ENCODE measurements at places on chromosomes 7 and 10.

- DNase-seq: no peak
Measured at GRCh38 chr7:39406467-39406866, 159.7 kb upstream of the YAE1 start.

DNA sequence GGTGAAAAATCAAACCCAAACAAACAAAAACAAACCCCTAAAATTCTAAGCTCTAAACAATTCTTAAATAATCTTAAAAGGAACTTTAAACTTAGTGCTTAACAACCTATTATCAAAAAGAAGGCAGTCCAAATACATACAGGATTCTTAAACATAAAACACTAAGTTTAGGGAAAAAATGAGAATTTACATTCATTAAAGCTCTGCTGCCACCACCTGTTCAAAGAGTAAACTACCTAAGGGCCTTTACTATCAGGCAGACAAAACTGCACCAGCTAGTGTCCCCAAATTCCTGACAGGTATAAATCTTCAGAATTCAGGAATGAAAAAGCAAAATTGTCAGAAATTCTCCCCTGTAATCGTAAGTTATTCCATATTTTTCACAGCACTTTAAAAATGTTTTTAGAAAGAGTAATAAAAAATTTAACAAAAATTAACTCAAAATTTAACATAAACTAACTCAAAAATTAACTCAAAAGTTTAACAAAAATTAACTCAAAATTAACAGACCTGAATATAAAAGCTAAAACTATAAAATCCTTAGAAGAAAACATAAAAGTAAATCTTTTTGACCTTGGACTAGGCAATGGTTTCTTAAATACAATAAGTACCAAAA is 55.1 kb downstream of the PDZD8 start:
- DNase-seq: peak; percentile 6

- DNase-seq: no peak
Measured at GRCh38 chr7:159005618-159006017, 139.0 kb downstream of the VIPR2 start.

GRCh38 chr7:69184339-69184738 is 413.9 kb upstream of the AUTS2 start:
- DNase-seq: no peak

DNA sequence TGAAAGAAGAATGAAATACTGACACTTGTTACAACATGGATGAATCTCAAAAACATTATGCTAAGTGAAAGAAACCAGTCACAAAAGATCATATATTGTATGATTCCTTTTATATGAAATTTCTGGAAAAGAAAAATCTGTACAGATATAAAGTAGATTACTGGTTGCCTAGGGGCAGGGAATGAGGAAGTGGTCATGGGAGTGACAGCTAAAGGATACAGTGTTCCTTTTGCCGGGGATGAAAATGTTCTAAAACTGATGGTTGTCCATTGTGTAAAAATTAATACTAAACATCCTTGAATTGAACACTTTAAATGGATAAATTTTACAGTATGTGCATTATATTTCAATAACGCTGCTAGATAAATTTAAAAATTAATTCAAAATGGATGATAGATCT is 25.1 kb downstream of the ALOX5 start:
- no peak for DNase-seq

DNA sequence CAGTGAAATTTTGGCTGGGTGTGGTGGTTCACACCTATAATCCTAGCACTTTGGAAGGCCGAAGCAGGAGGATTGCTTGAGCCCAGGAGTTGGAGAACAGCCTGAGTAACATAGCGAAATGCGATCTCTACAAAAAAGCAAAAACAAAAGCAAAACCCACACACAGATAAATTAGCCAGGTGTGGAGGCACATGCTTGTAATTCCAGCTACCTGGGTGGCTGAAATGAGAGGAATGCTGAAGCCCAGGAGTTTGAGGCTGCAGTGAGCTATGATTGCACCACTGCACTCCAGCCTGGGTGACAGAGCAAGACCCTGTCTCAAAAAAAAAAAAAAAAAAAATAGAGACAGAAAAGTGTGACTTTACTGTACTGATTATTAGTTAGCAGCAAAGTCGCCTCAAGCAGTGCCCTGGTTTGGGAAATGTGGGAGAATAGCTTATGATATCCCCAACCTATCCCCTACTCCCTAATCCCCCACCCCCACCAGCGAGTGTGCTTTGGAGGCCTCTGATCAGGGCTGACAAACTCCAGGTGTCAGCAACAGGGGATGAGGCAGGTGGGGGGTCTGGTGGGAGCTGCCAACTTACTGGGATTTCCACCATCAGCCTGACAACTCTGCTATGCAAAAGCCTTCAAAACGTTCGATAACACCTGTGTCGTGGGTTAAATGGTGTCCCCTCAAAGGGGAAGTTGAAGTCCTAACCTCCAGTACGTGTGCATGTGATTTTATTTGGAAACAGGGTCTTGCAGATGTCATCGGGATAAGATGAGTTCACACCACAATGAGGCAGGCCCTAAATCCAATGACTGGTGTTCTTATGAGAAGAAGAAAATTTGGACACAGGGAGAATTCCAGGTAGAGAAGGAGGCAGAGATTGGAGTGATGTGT is 124.7 kb upstream of the SDK1 start:
- DNase-seq: no peak

- peak; percentile 69 for DNase-seq
Measured at GRCh38 chr10:103661198-103661950, 167.9 kb downstream of the NEURL1 start.

GRCh38 chr7:150968056-150968733 is 9.9 kb downstream of the KCNH2 start:
- no peak for DNase-seq

- DNase-seq: no peak
Measured at GRCh38 chr10:113950268-113950667, 93.4 kb upstream of the ADRB1 start.

- no peak for DNase-seq
Measured at GRCh38 chr10:88417387-88418030, 165.6 kb downstream of the RNLS start.

DNA sequence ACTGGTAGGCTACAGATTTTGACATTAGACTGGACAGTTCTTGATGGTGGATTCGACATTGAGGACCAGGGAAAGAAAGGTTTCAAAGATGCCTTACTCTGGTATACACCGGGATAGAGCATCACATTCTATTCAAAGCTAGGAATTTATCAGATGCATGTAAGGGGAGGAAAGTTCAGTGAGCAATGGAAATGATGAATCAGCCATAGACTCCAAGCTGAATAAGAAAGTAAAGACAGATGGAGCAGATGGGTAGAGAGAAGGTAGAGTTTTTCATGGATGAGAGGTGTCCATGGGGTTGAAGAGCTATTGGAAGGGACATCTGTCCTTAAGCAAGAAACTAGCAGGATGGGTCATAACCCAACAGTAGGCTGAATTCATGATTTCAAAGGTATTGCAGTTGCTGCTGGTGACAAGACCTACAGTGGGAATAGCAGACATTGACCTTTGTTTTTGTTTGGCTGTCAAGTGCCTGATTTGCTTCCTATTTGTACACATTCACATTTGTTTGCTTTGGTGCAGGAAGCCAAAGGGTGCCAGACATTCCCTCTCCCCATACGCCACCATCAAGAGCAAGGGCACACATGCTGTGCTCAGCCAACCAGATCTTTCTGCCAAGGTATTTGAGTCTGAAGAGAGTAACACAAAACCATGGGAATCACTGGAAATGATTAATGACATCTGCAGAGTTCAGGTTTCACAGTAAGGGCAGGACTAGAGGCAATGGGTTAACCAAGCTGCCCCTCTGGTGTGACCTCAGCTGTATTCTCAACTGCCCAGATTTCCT is 8.6 kb upstream of the CACUL1 start:
- DNase-seq: no peak

GRCh38 chr7:101137651-101138212 is 10.8 kb downstream of the SERPINE1 start:
- DNase-seq: no peak

GRCh38 chr7:83455612-83456011 is 193.3 kb downstream of the SEMA3E start:
- no peak for DNase-seq

GRCh38 chr10:94174838-94175237 is 181.1 kb downstream of the PLCE1 start:
- no peak for DNase-seq

- no peak for DNase-seq
Measured at GRCh38 chr7:55473932-55474331, 98.4 kb downstream of the VOPP1 start.

DNA sequence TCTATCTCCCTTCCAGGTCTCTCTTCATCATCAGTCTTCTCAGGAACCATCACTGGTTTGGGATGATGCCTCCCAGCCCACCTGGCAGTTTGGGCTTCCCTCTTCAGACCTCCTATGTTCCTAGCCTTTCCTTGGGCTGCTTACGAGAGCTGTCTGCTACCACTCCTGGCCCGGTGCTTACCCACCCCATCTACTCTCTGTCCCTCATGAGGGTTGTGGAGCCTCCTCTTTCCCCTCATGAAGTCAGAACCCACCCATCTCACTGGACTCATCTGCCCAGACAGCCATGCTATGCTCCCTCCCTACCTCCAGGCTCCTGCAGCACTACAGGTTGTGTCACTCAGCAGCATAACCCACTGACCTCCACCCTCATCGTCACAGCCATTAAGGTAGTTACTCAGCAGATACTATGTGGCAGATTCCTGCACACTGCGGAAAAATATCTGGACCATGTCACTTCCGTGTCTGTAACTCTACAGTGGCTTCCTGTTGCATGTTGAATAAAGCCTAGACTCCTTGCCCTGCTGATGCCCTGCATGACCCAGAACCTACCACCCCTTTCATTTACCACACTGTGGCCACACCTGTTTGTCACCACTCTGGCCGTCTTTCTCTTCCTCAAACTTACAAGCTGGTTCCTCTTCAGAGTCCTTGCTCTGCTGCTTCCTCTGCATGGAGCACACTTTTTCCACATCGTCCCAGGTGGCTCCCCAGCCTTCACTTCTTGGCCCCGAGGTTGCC is 2.0 kb downstream of the DBNL start:
- DNase-seq: no peak

DNA sequence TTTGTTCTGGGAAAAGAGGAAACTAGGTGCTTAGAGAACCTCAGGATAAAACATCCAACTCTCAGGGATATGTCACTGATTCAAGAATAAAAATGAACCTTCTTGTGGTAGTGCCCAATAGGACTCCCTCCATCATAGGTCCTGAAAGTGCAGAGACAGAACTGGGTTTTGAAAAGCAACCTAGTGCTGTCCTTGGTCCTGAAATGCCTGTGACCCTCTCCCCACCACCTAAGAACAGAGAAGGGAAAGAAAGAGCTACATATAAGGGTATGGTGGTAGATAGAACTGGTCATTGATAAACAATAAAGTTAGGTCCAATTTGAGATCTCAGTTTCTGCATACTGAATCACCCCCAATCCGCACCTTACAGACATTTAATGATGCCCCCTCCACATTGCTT is 953.3 kb downstream of the XPNPEP1 start:
- DNase-seq: no peak

Data from frontal cortex (tissue), 4 donors.